ENCODE measurements at places on chromosomes 12 and 14.

GRCh38 chr14:65892315-65892714 is 479.8 kb downstream of the FUT8 start:
- DNase-seq, result no peak

DNA sequence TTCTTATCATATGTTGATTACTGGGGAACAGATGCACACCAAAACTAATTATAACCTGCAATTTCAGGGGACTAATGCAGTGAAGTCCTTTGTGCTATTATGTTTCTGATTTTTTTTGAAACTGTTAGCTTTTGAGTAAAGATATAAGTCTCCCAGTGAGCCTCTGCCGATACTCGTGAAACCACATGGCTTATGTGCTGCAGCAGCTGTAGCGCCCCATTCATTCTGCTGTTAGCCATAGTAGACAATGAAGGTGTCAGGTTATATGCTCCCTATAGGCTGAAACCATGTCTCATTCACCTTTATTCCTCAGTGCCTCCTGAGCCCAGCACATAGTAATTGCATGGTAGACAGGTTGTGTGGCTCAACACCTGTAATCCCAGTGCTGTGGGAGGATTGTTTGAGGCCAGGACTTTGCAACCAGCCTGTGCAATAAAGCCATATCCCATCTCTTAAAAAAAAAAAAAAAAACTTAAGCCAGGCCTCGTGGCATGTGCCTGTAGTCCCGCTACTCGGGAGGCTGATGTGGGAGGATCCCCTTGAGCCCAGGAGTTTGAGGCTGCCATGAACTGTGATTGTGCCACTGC is 25.0 kb downstream of the GOLGA5 start:
- no peak for DNase-seq

GRCh38 chr14:50015716-50016115 is 100.7 kb downstream of the VCPKMT start:
- no peak for DNase-seq

DNA sequence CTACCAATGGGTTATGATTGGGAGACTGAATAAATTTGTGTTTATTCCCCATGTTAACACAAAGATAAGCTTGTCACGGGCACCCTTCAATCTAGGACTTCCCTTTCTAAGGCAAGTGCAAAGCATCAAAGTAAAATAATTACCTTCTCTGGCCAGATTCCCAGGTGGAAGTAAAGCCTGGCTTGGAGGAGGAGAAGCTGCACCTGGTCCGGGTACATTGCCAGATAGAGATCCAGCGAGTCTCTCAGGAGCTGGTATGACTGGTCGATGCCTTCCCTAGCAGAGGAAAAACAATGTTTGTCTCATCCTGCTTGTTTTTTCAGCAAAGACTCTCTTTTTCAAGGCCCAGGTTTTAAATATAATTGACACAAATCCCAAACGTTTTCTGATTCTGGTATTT is 24.9 kb downstream of the FBXO21 start:
- DNase-seq, result no peak

GRCh38 chr14:105212541-105213300 is 31.6 kb upstream of the NUDT14 start:
- no peak for DNase-seq

Data from CD4-positive, alpha-beta T cell treated with Interleukin-10 for 1 hour (primary cell).